Naive thymus-derived CD4-positive, alpha-beta T cell (primary cell): ENCODE measurements at places on chromosomes 7 and 10.

- no peak for DNase-seq
Observed at GRCh38 chr10:49325916-49326783, 27.2 kb downstream of the C10orf71 start.

DNA sequence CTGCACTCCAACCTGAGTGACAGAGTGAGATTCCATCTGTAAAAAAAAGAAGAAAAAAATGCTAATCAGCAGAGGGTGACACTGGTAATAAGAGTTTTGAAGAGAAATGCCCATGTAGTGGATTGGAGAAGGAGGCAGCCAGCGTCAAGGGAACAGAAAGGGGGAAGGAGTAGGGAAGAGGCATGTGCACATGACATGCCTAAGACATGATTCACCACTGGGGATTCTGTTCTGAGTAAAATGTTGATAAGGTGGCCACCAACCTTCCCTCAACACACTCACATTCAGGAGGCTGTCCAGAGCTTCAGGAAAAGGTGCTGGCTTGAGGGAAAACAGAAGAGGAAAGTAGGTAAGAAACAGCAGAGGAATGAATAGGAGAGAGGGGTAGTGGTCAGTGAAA is 39.9 kb downstream of the AKR1D1 start:
- no peak for DNase-seq

DNA sequence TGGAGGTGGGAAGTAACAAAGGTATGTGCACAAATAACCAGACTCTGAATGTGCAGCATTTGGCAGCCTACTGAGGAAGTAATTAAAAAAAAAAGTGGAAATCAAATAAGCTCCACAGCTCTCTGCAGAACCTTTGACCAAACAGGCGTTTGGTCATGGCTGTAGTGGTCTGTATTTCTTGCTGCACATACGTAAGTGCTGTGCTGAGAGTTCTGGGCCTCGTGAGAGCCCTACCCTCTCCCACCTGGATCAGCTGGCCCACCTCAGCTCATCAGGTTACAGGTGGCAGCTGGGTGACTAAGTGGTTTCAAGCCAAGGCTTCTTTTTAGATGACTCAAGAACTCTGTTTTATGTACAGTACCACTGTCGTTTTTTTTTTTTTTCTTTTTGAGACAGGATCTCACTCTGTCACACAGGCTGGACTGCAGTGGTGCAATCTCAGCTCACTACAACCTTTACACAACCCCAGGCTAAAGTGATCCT is 178.2 kb upstream of the KLF6 start:
- DNase-seq = no peak

- DNase-seq = no peak
Observed at GRCh38 chr7:105786520-105787470, 89.6 kb downstream of the ATXN7L1 start.

DNA sequence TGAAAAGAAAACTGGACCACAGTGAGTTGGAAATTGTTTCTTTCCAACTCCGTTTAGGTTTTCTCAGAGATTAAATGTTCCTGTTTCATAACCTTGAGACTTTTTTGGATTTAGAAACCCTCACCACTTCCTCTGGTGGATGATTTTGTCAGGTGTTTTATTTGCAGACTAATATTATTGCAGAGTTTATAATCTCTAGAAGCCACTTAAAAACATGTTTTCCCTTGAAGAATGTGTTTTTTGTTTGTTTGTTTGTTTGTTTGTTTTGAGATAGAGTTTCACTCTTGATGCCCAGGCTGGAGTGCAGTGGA is 520 bp upstream of the MICU1 start:
- no peak for DNase-seq

DNA sequence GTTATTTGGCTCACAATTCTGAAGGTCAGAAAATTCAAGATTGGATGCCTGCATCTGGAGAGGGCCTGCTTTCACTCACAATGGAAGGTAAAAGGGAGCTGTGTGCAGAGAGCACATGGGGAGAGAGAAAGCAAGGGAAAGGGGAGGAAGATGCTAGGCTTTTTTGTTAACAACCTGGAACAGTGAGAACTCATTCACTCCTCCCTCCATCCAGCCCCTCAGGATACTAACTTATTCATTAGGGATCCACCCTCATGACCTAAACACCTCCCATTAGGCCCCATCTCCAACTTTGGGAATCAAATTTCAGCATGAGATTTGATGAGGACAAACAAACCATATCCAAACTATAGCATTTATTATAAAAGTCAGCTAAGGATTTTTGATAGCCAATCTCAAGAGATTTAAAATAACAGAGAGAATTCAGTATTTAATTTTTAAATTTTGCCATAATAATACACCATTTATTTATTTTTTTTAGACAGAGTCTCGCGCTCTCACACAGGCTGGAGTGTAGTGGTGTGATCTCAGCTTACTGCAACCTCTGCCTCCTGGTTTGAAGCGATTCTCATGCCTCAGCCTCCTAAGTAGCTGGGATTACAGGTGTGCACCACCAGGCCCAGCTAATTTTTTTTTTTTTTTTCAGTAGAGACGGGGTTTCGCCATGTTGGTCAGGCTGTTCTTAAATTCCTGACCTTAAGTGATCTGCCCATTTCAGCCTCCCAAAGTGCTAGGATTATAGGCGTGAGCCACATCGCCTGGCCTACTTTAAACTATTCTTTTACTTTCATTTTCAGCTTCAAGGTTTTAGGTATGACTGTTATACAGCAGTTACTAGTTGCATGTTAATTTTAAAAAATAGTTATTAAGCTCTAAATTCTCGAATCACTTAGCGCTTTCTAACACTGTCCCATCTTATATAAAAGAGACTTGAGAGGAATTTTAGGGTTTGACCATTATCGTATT is 20.3 kb upstream of the ETV1 start:
- no peak for DNase-seq

- DNase-seq = peak; percentile 23
Observed at GRCh38 chr10:89426230-89426868, 12.0 kb downstream of the IFIT5 start.

DNA sequence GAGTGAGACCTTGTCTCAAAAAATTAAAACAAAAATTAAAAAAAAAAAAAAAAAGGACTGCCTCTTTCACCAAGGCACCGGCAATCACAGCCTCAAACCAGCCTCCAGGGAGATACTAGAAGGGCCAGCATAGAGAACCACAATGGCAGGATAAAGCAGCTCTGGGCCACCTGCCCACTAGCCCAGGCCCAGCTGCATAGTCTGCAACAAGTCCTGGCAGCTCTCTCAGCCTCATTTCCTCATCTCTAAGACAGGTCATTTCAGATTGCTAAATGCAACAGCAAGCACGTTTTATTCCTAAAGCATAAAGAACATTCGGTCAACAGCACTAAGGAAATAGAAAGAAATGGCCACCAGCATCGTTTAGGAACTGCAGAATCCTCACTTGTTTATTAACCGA is 28.8 kb downstream of the XPNPEP1 start:
- DNase-seq = no peak
